ENCODE measurements at places on chromosomes 13 and 19. TPM values are rescaled to one million over a fixed set of nuclear protein-coding genes. Genes with fewer than 3 reads are reported as not detected.

DNA sequence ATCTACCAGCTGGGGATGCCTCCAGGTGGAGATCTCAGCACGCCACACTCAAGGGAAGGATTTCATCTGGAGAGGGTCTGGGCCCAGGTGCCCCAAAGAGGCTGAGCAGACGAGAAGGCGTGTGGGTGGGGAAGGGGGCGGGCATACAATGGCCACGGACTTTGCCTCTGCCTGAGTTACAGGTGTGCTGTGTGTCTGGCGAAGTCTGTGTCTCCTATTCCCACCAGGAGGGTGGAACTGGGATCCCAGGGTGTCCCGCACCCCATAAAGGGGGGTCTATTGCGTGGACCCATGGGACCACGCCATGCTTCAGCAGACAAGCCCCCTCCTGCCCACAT, 3.6 kb downstream of the TLE2 start:
- no peak for DNase-seq

- DNase-seq, result no peak
Observed at GRCh38 chr13:40109351-40109844, 453.9 kb downstream of the COG6 start.

- DNase-seq, result no peak
Observed at GRCh38 chr19:11034449-11035213, 54.6 kb upstream of the LDLR start.

DNA sequence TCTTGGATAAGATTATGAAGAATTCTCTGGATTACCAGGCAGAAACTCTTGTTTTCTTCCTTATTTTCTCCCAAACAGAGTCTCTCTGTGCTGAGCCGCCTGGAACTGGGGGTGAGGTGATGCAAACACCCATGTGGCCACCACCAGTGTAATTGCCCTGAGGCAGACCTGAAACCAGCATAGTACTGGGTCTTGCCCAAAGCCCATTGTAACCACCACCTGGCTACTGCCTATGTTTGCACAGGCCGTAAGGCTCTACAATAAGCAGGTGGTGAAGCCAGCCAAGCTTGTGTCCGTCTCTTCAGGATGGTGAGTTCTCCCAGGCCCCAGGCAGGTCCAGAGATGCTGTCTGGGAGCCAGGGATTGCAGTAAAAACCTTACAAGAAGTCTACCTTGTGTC, 18.9 kb upstream of the KBTBD7 start:
- no peak for DNase-seq

DNA sequence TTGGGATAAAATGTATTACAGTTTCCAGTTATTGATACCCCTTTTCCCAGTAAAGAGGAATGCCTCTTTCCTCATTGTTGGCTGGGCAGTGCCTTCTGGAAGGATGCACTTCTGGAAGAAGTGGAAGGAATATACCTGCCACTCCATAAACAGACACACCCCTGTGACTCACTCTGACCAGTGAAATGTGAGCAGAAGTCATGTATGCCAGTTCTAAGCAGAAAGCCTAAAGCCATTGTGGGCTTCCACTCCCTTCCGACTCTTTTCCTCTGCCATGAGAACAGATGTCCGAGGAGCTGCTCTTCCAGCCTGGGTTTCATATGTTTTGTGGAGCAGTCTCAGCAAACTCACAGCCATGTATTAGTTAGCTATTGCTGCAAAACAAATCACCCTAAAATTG, 166.1 kb upstream of the SERP2 start:
- DNase-seq, result no peak

DNA sequence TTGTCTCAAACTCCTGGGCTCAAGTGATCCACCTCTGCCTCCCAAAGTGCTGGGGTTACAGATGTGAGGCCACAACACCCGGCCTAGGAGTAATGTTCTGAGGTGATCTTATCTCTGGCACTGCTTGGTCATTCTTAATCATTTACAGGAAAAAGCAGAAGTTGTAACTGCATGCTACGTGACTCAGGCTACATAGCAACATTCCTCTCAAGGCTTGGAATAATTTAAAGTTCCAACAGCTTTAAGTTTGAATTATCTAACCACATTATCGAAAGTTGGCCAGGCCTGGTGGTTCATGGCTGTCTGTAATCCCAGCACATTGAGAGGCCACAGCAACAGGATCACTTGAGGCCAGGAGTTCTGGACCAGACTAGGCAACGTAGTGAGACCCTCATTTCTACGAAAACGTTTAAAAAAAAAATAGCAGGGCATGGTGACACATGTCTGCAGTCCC, 3.9 kb upstream of the B9D2 start:
- no peak for DNase-seq

The MLNR gene
- polyA plus RNA-seq, result 0.30 TPM

The METTL21C gene
- polyA plus RNA-seq, result 0.49 TPM

The CYP4F8 gene
- not detected for polyA plus RNA-seq

The GGN gene
- polyA plus RNA-seq, result 0.79 TPM

The TIMM29 gene
- polyA plus RNA-seq, result 33.2 TPM

The PSG5 gene
- polyA plus RNA-seq, result 0.11 TPM

The RAB3A gene
- 4.6 TPM for polyA plus RNA-seq

The ATP7B gene
- 17.2 TPM for polyA plus RNA-seq
